ENCODE measurements at places on chromosomes 3 and 15.

DNA sequence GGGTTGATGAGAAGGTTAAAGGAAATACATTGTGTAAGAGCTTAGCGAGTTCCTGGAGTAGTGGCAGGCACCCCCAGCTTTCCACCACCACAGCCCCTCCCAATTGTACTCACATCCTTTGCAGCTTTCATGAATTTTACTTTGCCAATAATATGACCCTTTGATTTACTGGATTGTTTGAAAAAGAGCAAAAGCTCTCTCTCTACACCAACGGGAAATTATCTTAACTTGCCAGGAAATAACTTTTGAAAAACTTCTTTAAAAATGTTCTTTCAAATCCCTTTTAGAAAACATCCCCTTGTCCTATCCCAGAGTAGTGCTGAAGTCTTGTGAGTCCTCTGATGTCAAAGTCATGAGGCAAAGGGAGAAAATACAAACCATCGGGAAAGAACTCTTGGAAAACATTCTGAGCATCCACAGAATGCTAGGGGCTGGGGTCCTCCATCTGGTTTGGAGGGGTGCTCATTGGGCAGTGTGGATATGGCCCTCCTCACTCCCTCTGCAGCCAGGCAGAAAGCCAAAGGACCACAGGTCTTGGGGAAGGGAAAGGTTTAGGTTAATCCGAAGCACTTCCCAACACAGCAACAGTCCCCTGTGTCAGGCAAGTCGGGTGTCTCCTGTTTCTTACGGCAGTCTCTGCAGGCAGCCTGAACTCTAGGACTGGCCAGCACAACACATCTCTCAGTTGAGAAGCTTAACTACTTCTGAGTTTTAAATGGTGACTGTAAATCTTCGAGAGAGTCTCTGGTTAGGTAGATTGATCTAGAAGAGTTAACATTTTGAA lies 36.5 kb downstream of the BOC start:
- H3K4me1 ChIP-seq = peaks cover 42% of the 10 kb centered on the region
- H3K27ac ChIP-seq = no peak overlapping the region
- no peaks in the 10 kb centered on the region for H3K36me3 ChIP-seq
- no peak for DNase-seq
- no peaks in the 10 kb centered on the region for H3K27me3 ChIP-seq
- H3K4me3 ChIP-seq = no peak overlapping the region

GRCh38 chr3:81485444-81485865 lies 276.0 kb downstream of the GBE1 start:
- H3K4me1 ChIP-seq = 0 out of 2 replicates have a peak, but pooled peaks cover 3% of the 10 kb centered on the region
- no peak overlapping the region for H3K4me3 ChIP-seq
- H3K27me3 ChIP-seq = no peaks in the 10 kb centered on the region
- no peaks in the 10 kb centered on the region for H3K36me3 ChIP-seq
- H3K27ac ChIP-seq = no peak overlapping the region

DNA sequence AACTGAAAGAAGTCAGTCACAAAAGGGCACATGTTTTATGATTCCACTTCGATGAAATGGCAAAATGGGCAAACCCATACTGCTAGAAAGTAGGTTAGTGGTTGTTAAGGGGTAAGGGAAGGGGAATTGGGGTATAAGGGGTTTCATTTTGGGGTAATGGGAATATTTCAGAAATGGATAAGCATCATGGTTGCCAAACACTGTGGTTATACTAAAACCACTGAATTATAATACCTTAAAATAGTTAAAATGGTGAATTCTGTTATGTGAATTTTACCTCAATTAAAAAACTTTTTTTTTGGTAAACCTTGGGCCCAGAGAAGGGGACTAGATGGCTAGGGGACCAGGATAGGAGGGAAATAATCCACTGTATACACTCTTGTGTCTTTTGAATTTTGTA lies 52.3 kb upstream of the BHLHE40 start:
- H3K4me1 ChIP-seq = no peaks in the 10 kb centered on the region
- H3K27ac ChIP-seq = no peak overlapping the region
- DNase-seq = no peak
- no peaks in the 10 kb centered on the region for H3K36me3 ChIP-seq
- no peak overlapping the region for H3K4me3 ChIP-seq

DNA sequence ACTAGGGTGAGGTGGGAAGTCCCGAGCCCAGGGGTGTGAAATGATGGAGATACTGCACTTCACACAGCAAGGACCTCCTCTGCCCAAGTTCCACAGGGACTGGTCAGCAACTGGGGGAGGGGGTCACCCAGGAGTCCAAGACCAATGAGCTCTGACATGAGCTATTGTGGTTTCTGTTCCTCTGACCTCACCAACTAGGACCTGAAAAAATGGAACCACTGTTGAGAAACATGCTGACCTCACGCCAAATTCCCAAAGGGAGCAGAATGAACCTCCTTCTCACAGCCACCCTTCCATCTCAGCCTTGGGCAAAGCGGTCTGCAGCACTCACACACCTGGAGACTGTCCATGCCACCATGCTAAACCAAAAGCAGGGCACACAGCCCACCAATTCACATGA lies 69.3 kb downstream of the LRIG1 start:
- no peaks in the 10 kb centered on the region for H3K27me3 ChIP-seq
- peaks cover 87% of the 10 kb centered on the region for H3K4me1 ChIP-seq
- H3K27ac ChIP-seq = no peak overlapping the region
- H3K4me3 ChIP-seq = no peak overlapping the region
- H3K36me3 ChIP-seq = peaks cover 21% of the 10 kb centered on the region
- DNase-seq = no peak

- peaks cover 33% of the 10 kb centered on the region for H3K36me3 ChIP-seq
- DNase-seq = no peak
- peaks cover 19% of the 10 kb centered on the region for H3K4me1 ChIP-seq
- H3K27ac ChIP-seq = no peak overlapping the region
Observed at GRCh38 chr3:3615533-3615932, 183.7 kb upstream of the LRRN1 start.

DNA sequence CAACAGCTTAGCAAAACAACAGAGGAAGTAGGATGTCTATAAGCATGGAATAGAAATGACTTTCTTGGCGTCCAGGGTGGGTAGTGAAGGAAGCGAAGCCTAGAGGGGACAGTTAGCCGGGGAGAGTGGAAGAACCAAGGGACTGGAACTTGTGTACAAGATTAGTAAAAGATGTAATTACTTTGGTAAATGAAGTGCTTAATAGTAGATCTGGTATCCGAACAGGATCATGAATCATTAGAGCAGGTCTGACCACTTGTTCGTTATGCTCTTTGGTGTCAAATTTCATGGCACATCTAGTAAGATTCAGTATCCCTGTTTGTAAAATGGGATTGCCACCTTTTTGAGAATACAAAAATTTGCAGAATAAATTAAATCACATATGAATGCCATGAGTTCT lies 112.5 kb upstream of the MLF1 start:
- no peak overlapping the region for H3K4me3 ChIP-seq
- no peak overlapping the region for H3K27ac ChIP-seq
- H3K36me3 ChIP-seq = no peaks in the 10 kb centered on the region
- no peak for DNase-seq
- H3K4me1 ChIP-seq = peaks cover 5% of the 10 kb centered on the region
- no peaks in the 10 kb centered on the region for H3K27me3 ChIP-seq

- peak overlapping the region; percentile 69 for H3K27ac ChIP-seq
- H3K4me3 ChIP-seq = no peak overlapping the region
- H3K36me3 ChIP-seq = peaks cover 4% of the 10 kb centered on the region
- DNase-seq = no peak
Observed at GRCh38 chr3:107999215-107999775, 91.5 kb downstream of the CD47 start.

DNA sequence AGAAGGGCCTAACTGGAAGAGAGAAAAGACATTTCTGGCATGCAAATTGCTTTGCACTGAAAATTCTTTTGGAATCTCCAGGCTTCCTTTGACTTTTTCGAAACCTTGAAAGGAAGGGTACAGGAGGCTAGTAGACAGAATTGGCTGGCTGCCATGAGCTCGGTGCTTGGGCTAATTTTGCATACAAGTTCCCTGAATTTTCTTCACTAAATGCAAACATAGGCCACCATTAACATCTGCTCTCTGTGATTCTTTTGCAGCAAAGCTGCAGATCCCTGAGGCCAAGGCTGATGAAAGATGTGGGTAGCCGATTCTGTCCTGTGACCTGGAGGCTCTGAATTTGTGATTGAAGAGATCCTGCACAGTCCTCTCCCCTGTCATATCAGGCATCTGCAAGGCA lies 247.8 kb upstream of the MCTP2 start:
- no peak for DNase-seq
- no peaks in the 10 kb centered on the region for H3K36me3 ChIP-seq
- no peaks in the 10 kb centered on the region for H3K27me3 ChIP-seq
- peaks cover 5% of the 10 kb centered on the region for H3K4me1 ChIP-seq
- no peak overlapping the region for H3K4me3 ChIP-seq

- no peaks in the 10 kb centered on the region for H3K36me3 ChIP-seq
- no peak overlapping the region for H3K4me3 ChIP-seq
- H3K4me1 ChIP-seq = no peaks in the 10 kb centered on the region
- no peak for DNase-seq
Observed at GRCh38 chr3:81666502-81667121, 94.8 kb downstream of the GBE1 start.

- H3K36me3 ChIP-seq = no peaks in the 10 kb centered on the region
- no peak overlapping the region for H3K4me3 ChIP-seq
- H3K4me1 ChIP-seq = no peaks in the 10 kb centered on the region
- H3K27me3 ChIP-seq = no peaks in the 10 kb centered on the region
- H3K27ac ChIP-seq = no peak overlapping the region
- peak; percentile 32 for DNase-seq
Observed at GRCh38 chr3:156135921-156136638, 15.7 kb downstream of the KCNAB1 start.

- H3K27ac ChIP-seq = no peak within 1 kb of the TSS
- peak within 1 kb of the TSS; percentile 67 for H3K4me3 ChIP-seq
- no peaks in the 10 kb centered on the region for H3K36me3 ChIP-seq
- H3K27me3 ChIP-seq = peaks cover 27% of the 10 kb centered on the region
- peaks cover 6% of the 10 kb centered on the region for H3K4me1 ChIP-seq
Observed at GRCh38 chr3:52315977-52316764, at the start of gene DNAH1. Gene DNAH1, plus strand, starts transcription at chr3:52316319. Its CDS starts 6,124 bp downstream, at chr3:52322443.

- H3K4me3 ChIP-seq = no peak overlapping the region
- H3K4me1 ChIP-seq = 0 out of 2 replicates have a peak, but pooled peaks cover 3% of the 10 kb centered on the region
- no peak for DNase-seq
- H3K36me3 ChIP-seq = no peaks in the 10 kb centered on the region
Observed at GRCh38 chr3:5258526-5258925, 71.0 kb downstream of the EDEM1 start.

GRCh38 chr15:93656041-93656440 lies 567.0 kb upstream of the RGMA start:
- DNase-seq = no peak
- no peak overlapping the region for H3K4me3 ChIP-seq

DNA sequence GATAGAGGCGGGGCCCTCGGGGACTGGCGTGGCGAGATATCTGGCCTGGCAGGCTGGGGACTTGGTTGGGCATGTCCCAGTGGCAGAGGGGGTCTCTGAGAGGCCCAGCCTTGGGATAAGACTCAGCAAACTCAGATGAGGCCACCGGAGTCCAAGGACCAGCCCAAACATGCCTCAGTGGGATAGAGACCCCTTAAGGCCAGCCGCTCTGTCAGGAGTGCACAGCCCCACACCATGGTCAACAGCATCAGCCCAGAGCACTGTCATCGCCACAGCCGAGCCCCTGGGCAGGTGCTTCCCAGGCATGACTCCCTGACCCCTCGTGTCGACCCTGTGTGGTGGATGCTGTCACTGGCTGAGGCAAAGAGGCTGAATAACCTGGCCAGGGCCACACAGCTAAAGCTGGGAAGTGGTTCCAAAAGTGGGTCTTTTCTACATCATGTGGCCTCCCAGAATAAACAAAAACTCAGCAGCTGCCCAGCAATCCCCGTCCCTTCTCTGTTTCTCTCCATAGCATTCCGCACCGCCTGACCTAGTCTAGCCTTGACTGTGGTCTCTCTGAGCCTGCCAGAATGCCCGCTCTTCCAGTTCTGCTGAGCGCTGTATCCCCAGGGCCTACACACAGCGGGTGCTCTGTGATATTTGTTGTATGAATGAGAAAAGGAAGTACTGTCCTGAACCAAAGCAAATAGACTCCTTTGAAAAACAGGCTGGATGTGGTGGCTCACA lies 15.1 kb downstream of the CTSH start:
- H3K27ac ChIP-seq = 0 out of 2 replicates have a peak overlapping the region, but pooled peaks have one; percentile 27
- no peak for DNase-seq
- peaks cover 6% of the 10 kb centered on the region for H3K36me3 ChIP-seq
- no peak overlapping the region for H3K4me3 ChIP-seq
- peaks cover 2% of the 10 kb centered on the region for H3K4me1 ChIP-seq

GRCh38 chr3:128195802-128196201 lies 42.5 kb downstream of the EEFSEC start:
- no peaks in the 10 kb centered on the region for H3K36me3 ChIP-seq
- no peak for DNase-seq
- H3K27ac ChIP-seq = peak overlapping the region; percentile 54
- no peaks in the 10 kb centered on the region for H3K27me3 ChIP-seq
- H3K4me3 ChIP-seq = no peak overlapping the region

DNA sequence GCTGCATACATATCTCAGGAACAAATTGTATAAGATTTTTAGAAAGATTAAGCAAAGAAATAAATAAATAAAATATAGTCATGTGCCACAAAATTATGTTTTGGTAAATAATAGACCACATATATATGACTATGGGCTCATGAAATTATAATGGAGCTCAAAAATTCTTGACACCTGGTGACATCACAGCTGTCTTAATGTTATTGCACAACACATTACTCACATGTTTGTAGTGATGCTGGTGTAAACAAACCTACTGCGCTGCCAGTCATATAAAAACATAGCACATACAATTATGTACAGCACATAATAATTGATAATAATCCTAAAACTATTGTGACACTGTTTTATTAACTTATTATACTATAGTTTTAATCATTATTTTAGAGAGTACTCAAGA lies 1159.1 kb downstream of the SI start:
- no peak overlapping the region for H3K4me3 ChIP-seq
- H3K27me3 ChIP-seq = no peaks in the 10 kb centered on the region
- peaks cover 35% of the 10 kb centered on the region for H3K36me3 ChIP-seq
- H3K27ac ChIP-seq = no peak overlapping the region

GRCh38 chr3:58051196-58051595 lies 43.0 kb downstream of the FLNB start:
- H3K27ac ChIP-seq = peak overlapping the region; percentile 58
- no peak for DNase-seq
- H3K27me3 ChIP-seq = no peaks in the 10 kb centered on the region
- H3K4me1 ChIP-seq = peaks cover 55% of the 10 kb centered on the region
- no peaks in the 10 kb centered on the region for H3K36me3 ChIP-seq

- H3K27me3 ChIP-seq = no peaks in the 10 kb centered on the region
- no peaks in the 10 kb centered on the region for H3K4me1 ChIP-seq
- no peak overlapping the region for H3K27ac ChIP-seq
- no peak overlapping the region for H3K4me3 ChIP-seq
- DNase-seq = no peak
Observed at GRCh38 chr3:28476194-28476593, 127.6 kb upstream of the AZI2 start.

DNA sequence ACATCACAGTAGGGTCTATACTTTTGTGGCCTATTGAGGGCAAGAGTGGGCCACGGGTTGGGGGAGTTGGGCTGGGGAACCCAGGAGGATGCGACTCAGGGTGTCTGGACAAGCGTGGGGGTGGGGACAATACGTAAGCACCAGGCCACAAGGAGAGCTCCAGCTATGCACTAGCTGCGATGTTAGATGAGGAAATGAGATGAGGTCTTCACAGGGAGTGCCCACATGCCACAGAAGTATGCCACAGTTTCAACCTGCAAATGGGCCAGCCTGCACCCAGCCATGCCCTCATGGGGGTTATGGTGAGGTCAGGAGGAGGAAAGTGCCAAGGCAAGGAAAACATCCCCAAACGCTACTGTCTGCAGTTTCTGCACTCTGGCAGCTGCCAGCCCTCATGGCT lies 30.5 kb downstream of the CACNA2D2 start:
- no peak overlapping the region for H3K4me3 ChIP-seq
- no peaks in the 10 kb centered on the region for H3K36me3 ChIP-seq
- H3K27me3 ChIP-seq = no peaks in the 10 kb centered on the region
- H3K4me1 ChIP-seq = 0 out of 2 replicates have a peak, but pooled peaks cover under 1% of the 10 kb centered on the region
- DNase-seq = no peak
